Osteoblast (primary cell): ENCODE measurements at places on chromosomes 5 and 9. TPM values are rescaled to one million over a fixed set of nuclear protein-coding genes. Genes with fewer than 3 reads are reported as not detected.

Gene VPS13A
- 59.2 and 60.4 TPM in 2 replicates for total RNA-seq

Gene CCDC192
- total RNA-seq, result not detected in 2 replicates

DNA sequence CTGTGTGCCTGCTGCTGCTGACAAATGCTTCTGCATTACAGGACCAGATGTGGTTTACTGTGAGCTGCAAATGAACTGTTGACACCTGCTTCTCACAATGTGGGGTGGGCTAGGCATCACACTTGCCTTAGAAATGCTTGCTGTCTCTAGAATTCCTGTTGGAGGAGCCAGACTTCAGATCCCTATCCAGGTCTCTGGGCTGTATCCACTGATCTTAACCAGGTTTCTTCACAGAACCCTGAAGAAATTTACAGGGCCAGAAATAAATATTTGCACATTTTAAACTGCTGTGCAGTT, 255.4 kb downstream of the FAM114A2 start:
- no peaks in the 10 kb centered on the region for H3K27me3 ChIP-seq
- no peak overlapping the region for H3K4me3 ChIP-seq
- no peaks in the 10 kb centered on the region for H3K4me1 ChIP-seq
- DNase-seq, result no peak
- no peaks in the 10 kb centered on the region for H3K36me3 ChIP-seq

Gene GLRA1
- not detected in 2 replicates for total RNA-seq

- H3K36me3 ChIP-seq, result no peaks in the 10 kb centered on the region
- no peak overlapping the region for H3K27ac ChIP-seq
- no peaks in the 10 kb centered on the region for H3K4me1 ChIP-seq
- H3K27me3 ChIP-seq, result no peaks in the 10 kb centered on the region
- H3K4me3 ChIP-seq, result no peak overlapping the region
Observed at GRCh38 chr9:112439171-112439570, 47.5 kb upstream of the KIAA1958 start.

DNA sequence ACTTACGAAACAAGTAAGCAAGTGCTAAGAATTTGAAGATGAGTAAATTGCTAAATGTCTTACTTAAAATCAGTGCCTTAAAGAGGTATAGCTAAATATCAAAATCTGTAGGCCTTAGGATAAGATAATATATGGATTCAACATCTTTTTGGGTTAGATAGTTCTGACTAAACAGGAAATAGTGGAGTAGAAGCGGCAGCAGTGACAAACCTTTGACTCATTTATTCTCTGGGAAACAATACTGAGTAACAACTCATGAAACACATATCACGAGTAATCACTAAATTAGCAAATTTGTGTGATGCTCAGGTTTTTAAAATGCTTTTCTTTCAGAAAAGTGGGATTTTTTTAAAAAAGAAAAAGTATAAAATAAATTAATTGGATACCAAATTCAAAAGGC, 762.1 kb upstream of the TYRP1 start:
- no peaks in the 10 kb centered on the region for H3K27me3 ChIP-seq
- H3K27ac ChIP-seq, result no peak overlapping the region
- no peak for DNase-seq
- no peak overlapping the region for H3K4me3 ChIP-seq
- no peaks in the 10 kb centered on the region for H3K4me1 ChIP-seq

DNA sequence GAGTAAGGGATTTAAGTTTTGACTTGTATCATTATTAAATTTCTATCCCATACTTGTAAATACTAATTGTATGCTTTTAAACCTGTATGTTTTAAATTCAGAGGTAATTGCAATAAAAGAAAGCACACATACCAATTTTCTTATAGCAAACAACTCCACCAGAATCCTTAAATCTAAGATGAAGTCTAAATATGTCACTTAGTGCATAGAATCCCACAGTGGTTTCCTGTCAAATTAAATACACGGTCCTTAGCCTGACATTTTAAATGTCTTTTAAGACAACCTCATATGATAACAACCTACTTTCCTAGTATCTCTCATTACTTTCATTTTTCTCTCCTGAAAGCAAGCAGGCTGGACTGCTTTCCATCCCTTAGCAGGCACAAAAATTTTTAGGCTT, 52.0 kb downstream of the JMY start:
- DNase-seq, result no peak
- no peaks in the 10 kb centered on the region for H3K27me3 ChIP-seq
- no peak overlapping the region for H3K4me3 ChIP-seq
- H3K4me1 ChIP-seq, result no peaks in the 10 kb centered on the region
- no peaks in the 10 kb centered on the region for H3K36me3 ChIP-seq
- no peak overlapping the region for H3K27ac ChIP-seq

DNA sequence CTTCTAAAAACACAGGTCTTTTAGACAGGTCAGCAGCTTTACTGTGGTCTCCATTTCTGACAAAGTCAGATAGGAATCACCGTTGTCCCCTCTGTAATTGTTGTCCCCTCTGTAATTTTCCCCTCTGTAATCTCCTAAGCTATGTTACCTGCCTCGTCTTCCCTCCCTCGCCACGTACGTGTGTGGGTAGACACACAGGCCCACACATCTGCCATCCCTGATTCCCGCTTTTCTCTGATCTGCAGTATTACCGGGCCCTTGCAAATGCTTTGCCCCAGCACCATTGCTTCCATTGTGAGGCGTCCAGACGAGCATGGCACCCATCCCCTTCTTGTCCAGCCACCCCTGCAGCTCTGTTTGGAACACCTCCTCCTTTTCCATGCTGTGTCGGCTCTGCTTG, 45.0 kb upstream of the POMT1 start:
- H3K4me1 ChIP-seq, result no peaks in the 10 kb centered on the region
- no peak overlapping the region for H3K4me3 ChIP-seq
- peaks cover 90% of the 10 kb centered on the region for H3K36me3 ChIP-seq

DNA sequence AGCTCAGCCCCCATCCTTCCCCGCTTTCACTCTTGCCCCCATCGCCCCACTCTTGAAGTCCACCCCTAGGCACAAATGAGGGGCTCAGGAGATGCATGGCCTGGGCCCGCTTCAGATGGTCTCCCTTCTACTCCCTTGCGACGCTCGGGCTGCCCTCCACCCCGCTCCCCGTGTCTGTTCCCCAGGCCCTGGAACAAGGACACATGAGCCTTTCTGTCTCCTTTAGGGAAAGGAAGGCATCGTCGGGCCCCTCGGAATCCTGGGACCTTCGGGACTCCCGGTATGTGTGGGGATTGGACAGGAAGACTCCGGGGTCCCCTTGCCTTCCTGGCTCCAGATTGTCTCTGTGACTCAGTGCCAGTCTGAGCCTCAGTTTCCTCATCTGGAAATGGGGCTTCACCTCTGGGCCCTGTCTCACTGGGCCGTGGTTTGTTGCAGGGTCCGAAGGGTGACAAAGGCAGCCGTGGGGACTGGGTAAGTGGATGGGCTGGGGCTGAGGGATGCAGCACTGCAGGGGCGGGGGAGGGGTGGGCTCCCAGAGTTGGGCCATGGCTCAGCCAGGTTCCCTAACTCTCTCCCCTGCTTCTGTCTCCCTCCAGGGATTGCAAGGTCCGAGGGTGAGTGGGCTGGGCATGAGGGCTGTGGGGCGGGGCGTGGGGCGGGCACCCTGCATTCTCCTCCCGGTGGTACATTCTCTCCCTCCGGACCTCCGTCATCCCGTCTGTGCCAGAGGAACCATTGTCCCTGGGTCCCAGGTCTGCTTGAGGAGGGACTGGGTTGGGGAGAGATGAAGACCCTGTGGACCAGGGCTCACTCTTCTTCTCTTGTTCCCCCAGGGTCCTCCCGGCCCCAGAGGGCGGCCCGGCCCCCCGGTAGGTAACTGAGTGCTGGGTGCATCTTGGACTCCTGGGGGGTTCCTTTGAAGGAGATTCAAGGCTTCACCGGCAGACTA, 21.8 kb upstream of the ORM1 start:
- H3K27ac ChIP-seq, result no peak overlapping the region
- H3K36me3 ChIP-seq, result peaks cover 4% of the 10 kb centered on the region
- H3K27me3 ChIP-seq, result no peaks in the 10 kb centered on the region

DNA sequence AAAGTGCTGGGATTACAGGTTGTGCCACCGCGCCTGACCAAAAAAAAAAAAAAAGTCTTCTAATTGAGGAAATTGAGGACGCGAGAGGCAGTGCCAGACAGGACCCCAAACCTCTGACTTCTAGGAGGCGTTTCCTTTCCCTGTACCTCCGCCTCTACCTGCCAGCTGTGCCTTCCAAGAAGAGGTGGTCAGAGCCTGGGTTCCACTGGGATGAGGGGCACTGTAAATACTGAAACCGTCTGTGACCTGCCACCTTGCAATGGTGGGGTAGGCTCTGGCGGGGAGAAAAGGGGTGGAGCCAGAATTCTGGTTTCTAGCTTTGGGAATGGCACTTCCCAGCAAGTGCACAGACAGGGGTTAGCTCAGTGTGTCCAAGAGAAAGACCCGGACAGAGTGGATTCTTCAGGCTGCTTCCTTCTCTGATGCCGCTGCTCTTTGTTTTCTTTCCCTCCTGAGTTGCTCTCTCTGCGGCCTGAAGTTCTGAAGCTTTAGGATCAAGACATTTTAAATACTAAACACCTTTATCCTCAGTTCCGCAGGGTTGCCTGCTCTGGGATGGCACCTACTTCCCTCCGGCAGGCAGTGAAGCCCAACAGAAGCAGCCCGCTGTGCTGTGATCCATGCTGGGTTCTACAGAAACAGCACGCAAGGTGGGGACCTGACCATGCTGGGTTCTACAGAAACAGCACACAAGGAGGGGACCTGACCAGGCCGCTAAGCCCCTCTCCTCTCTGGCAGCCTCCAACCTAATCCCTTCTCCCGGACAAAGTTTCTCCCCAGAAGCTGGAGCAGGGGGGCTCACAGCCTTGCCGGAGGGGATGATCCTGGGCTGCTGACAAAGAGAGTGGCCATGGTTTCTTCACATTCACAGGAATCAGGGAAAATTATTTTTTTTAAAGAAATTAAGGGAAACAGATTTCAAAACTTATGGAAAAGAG, 65.2 kb downstream of the OTULIN start:
- H3K27ac ChIP-seq, result no peak overlapping the region
- peaks cover 54% of the 10 kb centered on the region for H3K36me3 ChIP-seq

DNA sequence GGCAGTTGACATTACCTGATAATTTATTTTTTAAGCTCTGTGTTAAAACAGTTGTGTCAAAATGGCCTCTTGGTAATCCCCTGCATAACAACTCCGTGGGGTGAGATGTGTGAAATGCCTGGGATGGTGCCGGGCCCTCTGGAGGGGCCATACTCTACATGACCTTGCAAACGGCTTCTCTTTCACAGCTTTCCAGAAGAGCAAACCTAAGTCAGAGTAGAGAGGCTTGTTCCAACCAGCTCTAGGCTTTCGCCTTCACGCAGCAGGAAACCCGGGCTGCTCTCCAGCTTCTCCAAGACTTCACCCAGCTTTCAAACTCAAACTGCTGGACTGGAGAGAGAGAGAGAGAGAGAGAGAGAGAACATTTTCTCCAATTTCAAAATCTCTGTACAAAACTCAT, 120.1 kb downstream of the SNX18 start:
- H3K36me3 ChIP-seq, result no peaks in the 10 kb centered on the region
- no peak overlapping the region for H3K27ac ChIP-seq
- no peaks in the 10 kb centered on the region for H3K4me1 ChIP-seq
- no peaks in the 10 kb centered on the region for H3K27me3 ChIP-seq
- no peak overlapping the region for H3K4me3 ChIP-seq

Gene DMRT3
- not detected in 2 replicates for total RNA-seq

Gene IFNA13
- not detected in 2 replicates for total RNA-seq

GRCh38 chr5:119036101-119036762, 34.7 kb upstream of the DMXL1 start:
- no peak overlapping the region for H3K4me3 ChIP-seq
- H3K27ac ChIP-seq, result no peak overlapping the region
- no peaks in the 10 kb centered on the region for H3K27me3 ChIP-seq
- DNase-seq, result peak; percentile 92
- H3K36me3 ChIP-seq, result no peaks in the 10 kb centered on the region

Gene ZFP62
- total RNA-seq, result 12.4 and 18.1 TPM in 2 replicates

DNA sequence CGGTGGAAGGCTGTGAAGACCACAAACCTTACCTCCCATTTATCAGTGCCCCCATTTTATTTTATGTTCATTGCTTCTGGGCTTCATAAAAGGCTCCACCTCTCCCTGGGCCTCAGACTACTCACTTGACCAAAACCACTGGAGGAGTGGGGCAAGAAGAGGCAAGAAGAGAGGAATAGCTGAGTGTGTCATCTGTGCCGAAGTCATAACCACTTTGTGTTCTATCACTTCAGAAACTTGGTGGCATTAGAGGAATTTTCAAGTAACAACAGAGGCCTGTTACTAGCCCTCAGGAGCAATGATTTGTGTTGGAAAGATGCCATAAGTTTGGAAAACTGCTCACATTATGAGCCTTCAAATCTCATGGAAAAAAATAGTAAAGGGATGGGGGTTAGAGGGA, 88.7 kb upstream of the PIK3R1 start:
- no peaks in the 10 kb centered on the region for H3K27me3 ChIP-seq
- H3K36me3 ChIP-seq, result no peaks in the 10 kb centered on the region
- DNase-seq, result no peak

DNA sequence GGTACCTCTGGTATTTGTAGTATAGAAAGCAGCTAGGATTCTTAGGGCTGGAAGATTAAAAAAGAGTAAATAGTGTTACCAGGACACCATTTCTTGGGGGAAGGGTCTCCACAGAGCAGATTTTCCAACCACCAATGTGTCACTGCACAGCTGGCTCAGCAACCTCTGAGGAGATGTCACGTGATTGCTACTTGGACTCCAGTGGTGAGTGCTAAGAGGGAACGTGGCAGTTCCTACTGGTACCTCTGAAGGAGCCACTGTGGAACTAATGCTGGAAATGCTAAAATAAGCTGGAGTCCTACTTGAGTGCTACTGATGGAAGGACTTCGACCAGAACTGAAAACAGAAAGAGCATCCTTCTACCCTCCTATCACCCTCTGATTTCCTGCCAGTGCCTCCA, 36.1 kb upstream of the SPDL1 start:
- no peak overlapping the region for H3K27ac ChIP-seq
- no peaks in the 10 kb centered on the region for H3K27me3 ChIP-seq
- no peaks in the 10 kb centered on the region for H3K36me3 ChIP-seq
- DNase-seq, result no peak
- peak overlapping the region; percentile 14 for H3K4me3 ChIP-seq

Gene IL5
- total RNA-seq, result not detected in 2 replicates

DNA sequence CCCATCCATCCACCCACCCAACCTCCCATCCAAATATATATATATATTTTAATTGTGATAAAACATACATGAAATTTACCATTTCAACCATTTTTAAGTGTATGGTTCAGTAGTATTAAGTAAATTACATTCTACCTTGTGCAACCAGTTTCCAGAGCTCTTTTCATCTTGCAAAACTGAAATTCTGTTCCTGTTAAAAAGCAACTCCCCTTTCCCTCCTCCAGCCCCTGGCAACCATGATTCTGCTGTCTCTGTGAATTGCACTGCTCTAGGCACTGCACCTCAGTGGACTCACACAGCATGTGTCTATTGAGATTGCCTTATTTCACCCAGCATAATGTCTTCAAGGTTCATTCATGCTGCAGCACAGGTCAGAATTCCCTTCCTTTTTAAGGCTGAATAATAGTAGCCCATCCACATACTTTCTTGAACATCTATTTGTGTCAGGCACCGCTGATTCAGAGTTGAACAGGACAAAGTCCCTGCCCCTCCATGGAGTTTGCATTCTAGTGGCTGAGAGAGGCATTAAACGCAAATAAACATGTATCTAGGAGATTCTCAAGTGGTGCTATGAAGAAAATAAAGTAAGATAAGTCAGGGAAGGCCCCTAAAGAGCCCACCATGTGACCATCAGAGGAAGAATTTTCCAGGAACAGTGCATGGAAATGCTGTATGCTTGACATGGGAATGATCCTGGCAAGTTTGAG, 24.0 kb downstream of the CSF1R start:
- H3K4me3 ChIP-seq, result no peak overlapping the region
- no peaks in the 10 kb centered on the region for H3K27me3 ChIP-seq
- H3K4me1 ChIP-seq, result peaks cover 47% of the 10 kb centered on the region
- no peak for DNase-seq
- H3K36me3 ChIP-seq, result no peaks in the 10 kb centered on the region
